ENCODE measurements at places on chromosomes 1 and 21. TPM values are rescaled to one million over a fixed set of nuclear protein-coding genes. Genes with fewer than 3 reads are reported as not detected.
A peak's percentile ranks its signal among the peaks of the same experiment; 100 is the strongest.

GRCh38 chr1:37925316-37925715 lies 21.5 kb downstream of the INPP5B start:
- DNase-seq: no peak
- H3K4me1 ChIP-seq: peaks cover 15% of the 10 kb centered on the region
- no peak overlapping the region for H3K27ac ChIP-seq
- H3K27me3 ChIP-seq: no peaks in the 10 kb centered on the region
- no peak overlapping the region for H3K4me3 ChIP-seq

GRCh38 chr1:70902211-70902610 lies 145.4 kb downstream of the PTGER3 start:
- no peak overlapping the region for H3K4me3 ChIP-seq
- peaks cover 19% of the 10 kb centered on the region for H3K27me3 ChIP-seq
- no peaks in the 10 kb centered on the region for H3K36me3 ChIP-seq
- no peak for DNase-seq
- no peak overlapping the region for H3K27ac ChIP-seq

DNA sequence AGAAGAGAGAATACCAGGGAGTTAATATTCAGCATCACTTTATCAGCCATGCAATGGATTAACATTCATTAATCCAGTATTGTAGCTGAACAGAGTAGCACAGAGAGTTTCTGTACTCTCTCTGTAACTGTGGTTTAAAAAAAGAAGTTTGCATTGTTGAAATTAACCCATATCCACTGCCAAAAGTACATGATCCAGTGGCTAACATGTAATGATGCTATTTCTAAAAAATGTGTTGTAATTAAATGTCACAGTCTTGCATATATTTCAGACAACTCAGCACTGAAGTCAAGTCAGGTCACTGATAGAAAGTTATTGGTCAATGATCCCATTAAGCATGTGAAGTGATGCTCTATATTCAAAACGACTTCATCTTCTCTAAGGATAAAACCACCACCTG lies 141.3 kb downstream of the NRIP1 start:
- no peak overlapping the region for H3K4me3 ChIP-seq
- no peaks in the 10 kb centered on the region for H3K36me3 ChIP-seq
- no peaks in the 10 kb centered on the region for H3K4me1 ChIP-seq
- no peaks in the 10 kb centered on the region for H3K27me3 ChIP-seq
- no peak for DNase-seq

DNA sequence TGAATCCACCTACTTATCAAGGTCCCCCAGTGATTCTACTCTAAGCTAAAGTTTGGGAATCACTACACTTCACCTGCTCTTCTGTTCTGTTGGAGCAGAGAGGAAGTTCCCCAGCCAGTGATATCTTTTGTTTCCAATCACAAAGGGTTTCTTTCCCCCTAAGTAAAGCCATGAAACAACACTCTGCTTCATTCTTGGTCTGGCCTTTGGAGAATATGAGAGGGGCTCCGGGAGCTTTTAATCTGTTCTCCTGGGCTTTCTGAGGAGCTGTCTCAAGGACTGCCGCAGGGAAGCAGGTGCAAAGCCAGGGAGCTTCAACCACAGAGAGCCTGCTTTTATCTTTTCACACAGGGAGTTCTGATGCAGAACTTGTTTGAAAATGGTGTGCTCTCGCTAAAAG lies 10.1 kb upstream of the SLAMF9 start:
- H3K4me1 ChIP-seq: peaks cover 17% of the 10 kb centered on the region
- H3K27ac ChIP-seq: no peak overlapping the region
- peaks cover 11% of the 10 kb centered on the region for H3K27me3 ChIP-seq
- H3K36me3 ChIP-seq: no peaks in the 10 kb centered on the region

- DNase-seq: no peak
- H3K4me3 ChIP-seq: no peak overlapping the region
- peaks cover 11% of the 10 kb centered on the region for H3K36me3 ChIP-seq
- H3K27me3 ChIP-seq: no peaks in the 10 kb centered on the region
Observed at GRCh38 chr1:6658359-6659060, 33.8 kb downstream of the THAP3 start.

DNA sequence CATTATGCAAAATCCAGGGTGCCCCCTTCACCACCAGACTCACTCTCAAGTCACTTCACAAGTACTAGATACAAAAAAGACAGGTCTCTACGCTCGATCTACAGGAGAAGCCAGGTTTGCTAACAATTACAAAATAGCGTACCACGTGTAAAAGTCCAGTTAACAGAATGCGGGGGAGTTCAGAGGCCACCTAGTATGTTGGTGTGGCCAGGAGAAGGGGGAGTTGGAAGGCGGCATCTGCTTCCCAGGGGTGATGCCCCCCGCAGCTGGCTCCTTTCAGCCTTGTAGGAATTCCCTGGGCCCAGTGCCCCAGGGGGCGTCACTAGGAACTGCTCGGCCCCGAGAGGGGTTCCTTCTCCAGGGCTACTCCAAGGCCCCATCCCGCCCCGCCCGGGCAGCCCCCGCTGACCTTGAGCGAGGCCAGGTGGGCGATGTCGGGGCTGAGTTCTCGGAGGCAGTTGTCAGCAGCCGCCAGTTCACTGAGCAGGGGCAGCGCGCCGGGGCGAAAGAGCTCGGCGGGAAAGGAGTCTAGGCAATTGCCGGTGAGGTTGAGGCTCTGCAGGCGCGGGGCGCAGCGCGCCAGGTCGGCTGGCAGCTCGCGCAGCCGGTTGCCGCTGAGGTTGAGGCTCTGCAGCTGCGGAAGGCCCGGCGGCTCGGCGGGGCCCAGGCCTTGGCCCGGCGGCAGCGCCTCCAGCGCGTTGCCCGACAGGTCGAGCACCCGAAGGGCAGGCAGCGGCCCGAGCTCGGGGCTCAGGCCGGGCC lies 664 bp downstream of the LRRC47 start:
- H3K4me1 ChIP-seq: peaks cover 21% of the 10 kb centered on the region
- H3K27me3 ChIP-seq: peaks cover 5% of the 10 kb centered on the region
- H3K36me3 ChIP-seq: no peaks in the 10 kb centered on the region
- peak overlapping the region; percentile 73 for H3K27ac ChIP-seq
- H3K4me3 ChIP-seq: peak overlapping the region; percentile 93

DNA sequence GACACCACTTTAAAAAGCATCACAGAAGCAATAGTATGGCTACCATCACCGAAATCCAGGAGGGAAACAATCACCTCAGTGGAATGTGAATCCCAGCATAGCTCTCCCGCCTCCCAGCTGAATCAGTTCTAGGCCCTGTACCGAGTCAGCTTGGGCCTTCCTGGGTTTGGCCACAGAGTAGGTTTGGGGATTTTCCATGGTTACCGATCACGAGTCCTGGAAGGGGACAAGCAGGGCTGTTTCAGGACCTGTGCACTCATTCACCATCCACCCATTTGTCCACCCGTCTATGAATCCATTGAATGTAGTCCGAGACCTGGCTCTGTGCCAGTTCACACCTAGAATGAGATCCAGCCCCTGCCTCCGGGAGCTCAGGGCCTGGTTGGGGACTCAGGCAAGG lies 94.2 kb downstream of the ARHGEF10L start:
- H3K4me1 ChIP-seq: no peaks in the 10 kb centered on the region
- peaks cover 7% of the 10 kb centered on the region for H3K36me3 ChIP-seq
- H3K27ac ChIP-seq: no peak overlapping the region

- no peak overlapping the region for H3K27ac ChIP-seq
- no peak overlapping the region for H3K4me3 ChIP-seq
- no peaks in the 10 kb centered on the region for H3K36me3 ChIP-seq
Observed at GRCh38 chr21:45055861-45056260, 18.5 kb upstream of the ADARB1 start.

DNA sequence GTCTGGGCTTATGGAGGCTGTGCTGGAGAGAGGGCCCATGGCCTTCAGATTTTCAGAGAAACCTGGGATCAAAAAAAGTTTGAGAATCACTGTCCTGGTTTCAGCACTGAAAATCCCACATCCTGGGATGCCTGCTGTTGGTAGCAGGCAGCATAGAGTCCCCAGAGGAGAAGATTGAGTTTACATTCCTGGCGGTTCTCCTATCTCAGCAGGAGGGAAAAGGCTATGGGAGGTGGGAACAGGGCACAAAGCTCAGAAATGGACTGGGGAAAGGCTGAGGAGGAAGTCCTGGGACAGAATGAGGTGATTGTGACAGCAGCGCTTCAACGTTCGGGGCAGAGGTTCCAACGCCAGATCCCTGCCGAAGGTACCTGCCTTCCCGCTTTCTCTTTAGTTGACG lies 103.4 kb downstream of the ETS2 start:
- no peak for DNase-seq
- H3K27me3 ChIP-seq: peaks cover 6% of the 10 kb centered on the region
- peaks cover 13% of the 10 kb centered on the region for H3K4me1 ChIP-seq
- peak overlapping the region; percentile 89 for H3K27ac ChIP-seq
- H3K4me3 ChIP-seq: no peak overlapping the region

DNA sequence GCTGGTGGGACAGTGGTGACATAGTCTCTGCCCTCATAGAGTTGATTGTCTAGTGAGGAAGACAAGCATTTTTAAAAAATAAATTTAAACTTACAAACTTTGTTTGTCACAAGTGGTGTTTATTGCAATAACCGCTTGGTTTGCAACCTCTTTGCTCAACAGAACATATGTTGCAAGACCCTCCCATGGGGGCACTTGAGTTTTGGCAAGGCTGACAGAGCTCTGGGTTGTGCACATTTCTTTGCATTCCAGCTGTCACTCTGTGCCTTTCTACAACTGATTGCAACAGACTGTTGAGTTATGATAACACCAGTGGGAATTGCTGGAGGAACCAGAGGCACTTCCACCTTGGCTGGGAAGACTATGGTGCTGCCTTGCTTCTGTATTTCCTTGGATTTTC lies 58.4 kb downstream of the LAMC2 start:
- no peak overlapping the region for H3K4me3 ChIP-seq
- no peak overlapping the region for H3K27ac ChIP-seq
- H3K4me1 ChIP-seq: no peaks in the 10 kb centered on the region

The SLC45A1 gene
- 0.67 TPM for total RNA-seq

The PRKAA2 gene
- total RNA-seq: 6.4 TPM

The CD1E gene
- total RNA-seq: not detected
